ENCODE measurements at places on chromosomes 1 and 21.

DNA sequence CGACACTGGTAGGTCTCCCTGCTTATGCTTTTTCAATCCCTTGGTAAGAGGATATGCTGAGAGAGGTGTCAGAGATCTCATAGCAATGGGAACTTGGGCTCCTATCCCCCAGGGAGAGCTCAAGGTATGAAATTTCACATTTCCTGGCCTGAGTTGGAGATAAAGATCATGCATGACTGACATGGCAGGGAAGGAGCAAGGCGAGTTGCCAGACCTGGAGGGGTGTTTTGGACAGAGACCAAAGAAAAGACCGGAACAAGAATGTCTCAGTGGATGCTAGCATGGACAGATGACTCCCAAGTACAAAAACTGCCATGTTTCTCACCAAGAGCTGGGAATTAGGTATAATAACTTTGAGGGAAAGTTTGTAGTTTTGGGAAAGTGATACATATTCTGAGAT is 334.1 kb upstream of the B3GALT2 start:
- DNase-seq, result no peak

- no peak for DNase-seq
Measured at GRCh38 chr1:52204696-52205095, 62.8 kb downstream of the ZFYVE9 start.

- DNase-seq, result no peak
Measured at GRCh38 chr1:31152181-31152795, 86.8 kb upstream of the PUM1 start.

DNA sequence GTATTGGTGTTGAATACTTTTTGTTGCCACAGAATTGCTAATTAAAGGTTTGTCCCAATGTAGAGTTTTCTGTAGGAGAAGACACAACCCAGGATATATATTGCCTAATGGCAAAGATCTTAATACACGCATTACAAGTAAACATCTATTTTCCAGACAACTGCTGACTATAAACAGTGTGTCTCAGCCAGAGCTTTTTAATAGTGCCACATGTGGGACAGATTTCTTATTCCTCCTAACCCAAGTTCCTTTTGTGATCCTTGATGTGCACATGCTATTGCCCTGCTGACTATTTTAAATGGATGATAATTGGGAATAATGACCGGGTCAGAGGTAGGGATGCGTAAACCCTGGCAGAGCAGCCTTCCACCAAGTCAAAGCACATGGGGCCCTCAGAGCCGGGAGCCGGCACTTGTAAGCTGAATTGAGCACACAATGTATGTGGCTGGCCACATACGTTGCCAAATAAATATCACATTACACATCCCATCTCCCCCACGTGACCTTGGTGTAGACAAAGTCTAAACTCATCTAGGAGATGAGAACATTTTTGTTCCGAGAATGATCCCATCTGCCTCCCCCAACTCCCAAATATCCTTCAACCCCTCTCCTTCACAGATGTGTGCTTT is 209.8 kb upstream of the NFIA start:
- DNase-seq, result no peak

DNA sequence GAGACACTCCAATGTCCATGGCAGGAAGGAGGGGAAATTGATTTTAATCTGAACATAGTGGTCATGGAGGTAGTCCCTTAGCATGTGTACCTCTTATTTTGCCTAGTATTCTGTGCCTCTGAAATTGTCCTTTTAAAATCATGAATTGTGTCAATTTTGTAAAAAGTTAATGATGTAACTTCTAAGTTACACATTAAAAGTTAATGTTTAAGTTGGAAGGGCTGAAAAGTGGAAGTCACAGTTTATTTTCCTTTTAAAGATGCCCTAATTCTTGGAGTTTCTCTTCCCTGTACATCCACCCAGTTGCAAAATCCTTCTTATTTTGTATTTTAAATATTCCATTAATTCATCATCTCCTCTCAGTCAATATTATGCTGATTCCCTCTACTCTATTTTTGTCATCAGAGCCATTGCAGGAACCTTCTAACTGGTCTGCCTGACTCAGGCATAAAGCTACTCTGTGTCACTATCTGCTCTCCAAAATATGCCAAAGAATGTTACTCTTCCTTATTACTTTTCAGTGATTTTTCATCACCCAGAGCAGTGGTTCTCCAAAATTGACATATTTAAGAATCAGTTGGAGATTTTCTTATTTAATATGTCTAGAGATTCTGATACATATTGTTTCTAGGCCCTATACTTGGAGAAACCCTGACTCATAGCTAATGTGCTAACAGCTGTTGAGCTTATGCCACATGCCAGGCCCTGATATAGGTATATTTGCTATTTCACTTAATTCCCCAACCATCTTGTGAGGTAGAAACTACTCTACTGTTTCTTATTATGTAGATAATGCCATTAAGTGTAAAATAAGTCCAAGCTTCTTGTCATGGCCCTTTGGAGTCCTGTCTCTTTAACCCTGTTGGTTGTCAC is 5.1 kb downstream of the HOOK1 start:
- DNase-seq, result no peak

- no peak for DNase-seq
Measured at GRCh38 chr1:178530037-178530402, 17.1 kb downstream of the TEX35 start.

DNA sequence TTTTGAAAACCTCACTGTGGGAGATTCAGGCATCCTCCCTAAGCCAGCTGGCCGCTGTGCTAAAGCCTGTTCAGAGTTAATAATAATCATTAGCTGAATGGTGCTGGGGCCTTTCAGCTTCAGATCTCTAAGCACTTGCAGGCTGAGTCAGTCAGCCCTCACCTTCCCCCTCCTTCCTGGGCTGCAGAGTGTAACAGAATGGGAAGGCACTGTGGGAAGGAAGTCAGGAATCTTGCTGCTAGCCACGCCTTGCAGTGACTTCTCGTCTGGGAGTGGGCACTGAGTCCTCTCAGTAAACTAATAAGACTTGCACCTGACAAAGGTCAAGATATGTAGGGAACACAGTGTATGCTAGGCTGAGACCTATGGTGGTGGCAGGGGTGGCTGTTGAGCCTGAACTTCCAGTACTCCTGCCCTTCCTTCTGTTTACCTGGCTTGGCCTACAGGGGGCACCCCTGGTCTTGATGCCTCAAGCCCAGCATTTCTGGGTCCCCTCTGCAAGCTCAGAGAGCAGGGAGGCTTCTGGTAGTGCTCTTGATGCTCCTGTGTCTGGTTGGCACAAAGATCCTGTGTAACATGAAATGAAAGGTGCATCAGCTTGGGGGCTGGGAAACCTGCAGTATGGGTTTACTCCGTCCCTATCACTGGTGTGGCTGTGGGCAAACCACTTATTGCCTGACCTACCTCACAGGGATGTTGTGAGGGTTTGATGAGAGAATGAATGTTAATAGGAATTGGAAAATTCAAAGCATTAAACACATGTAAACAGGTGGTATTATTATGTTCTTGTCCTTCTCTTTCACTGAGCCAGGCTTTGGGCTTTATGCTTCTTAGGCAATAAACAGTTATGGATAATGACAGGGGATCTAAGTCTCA is 6.0 kb downstream of the CYB561D1 start:
- DNase-seq, result peak; percentile 75

All from activated CD4-positive, alpha-beta T cell treated with anti-CD3 and anti-CD28 coated beads, Interleukin-2, amount 50 U/mL, for 48 hours (primary cell).